CD4-positive, CD25-positive, alpha-beta regulatory T cell (primary cell): ENCODE measurements at places on chromosomes 12 and 14.

GRCh38 chr12:14635776-14636175 is 60.6 kb downstream of the GUCY2C start:
- no peak for DNase-seq

DNA sequence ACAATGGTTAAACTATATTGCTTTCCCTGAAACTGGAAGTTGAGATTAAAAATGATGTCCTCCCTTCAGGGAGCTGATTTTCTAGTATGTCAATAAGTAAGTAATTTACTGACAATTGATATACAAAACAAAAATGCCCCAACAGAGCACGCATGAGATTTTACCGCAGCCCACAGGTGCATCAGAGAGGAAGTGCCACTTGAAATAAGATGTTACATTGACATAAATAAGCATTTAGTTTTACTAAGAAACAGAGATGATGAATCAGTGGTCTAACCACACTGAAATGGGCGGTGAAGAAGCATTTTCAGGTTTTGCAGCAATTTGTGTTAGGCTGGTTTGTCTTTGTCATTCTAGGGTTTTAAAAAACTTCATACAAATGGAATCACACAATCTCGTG is 8.8 kb upstream of the CLECL1 start:
- peak; percentile 69 for DNase-seq

DNA sequence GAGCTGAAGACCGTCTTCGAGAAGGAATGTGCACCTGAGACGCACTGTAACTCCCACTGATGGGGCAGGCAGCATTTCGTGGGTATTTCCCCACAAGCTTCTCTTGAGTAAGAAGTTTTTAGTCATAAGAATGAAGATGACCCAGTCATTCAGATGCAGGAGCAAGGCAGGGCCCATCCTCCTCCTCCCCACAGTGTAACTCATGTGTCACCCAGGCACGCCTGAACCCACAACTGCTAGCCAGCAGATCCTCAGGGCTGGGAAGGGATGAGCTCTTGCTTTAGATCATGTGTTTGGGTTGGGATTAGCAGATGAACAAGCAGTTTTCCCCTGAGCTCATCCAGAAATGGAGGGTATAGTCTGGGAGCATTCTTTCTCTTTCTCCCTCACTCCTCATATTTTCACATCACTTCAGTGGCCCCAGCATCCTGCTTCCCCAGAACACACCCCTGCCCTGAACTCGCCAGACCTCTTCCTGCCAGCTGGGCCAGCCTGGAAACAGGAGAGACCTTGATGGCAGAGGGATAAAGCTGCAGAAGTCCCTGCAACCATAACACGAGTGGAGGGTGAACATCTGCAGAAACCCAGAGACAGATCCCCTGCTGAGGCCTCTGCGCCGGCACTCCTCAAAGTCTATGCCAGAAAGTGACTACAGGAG is 73.3 kb downstream of the B4GALNT3 start:
- no peak for DNase-seq

- DNase-seq = peak; percentile 27
Measured at GRCh38 chr14:80930095-80930494, 11.4 kb downstream of the CEP128 start.

DNA sequence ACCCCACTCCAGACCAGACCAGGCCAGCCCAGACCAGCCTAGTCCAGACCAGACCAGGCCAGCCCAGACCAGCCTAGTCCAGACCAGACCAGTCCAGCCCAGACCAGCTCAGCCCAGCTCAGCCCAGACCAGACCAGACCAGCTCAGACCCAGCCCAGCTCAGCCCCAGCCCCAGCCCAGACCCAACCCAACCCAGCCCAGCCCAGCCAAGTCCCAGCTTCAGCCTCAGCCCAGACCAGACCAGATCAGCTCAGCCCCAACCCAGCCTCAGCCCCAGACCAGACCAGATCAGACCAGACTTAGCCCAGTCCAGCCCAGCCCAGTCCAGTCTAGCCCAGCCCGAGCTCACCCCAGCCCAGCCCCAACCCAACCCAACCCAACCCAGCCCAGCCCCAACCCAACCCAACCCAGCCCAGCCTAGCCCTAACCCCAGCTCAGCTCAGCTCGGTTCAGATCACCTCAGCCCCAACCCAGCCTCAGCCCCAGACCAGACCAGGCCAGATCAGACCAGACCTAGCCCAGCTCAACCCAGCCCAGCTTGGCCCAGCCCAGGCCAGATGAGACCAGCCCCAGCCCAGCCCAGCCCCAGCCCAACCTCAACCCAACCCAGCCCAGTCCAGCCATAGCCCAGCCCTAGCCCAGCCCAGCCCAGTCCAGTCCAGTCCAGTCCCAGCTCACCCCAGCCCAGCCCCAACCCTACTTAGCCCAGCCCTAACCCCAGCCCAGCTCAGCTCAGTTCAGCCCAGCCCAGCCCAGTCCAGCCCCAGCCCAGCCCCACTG is 204.7 kb downstream of the BCL11B start:
- no peak for DNase-seq

GRCh38 chr12:115394496-115395220 is 710.7 kb upstream of the TBX3 start:
- DNase-seq = no peak

DNA sequence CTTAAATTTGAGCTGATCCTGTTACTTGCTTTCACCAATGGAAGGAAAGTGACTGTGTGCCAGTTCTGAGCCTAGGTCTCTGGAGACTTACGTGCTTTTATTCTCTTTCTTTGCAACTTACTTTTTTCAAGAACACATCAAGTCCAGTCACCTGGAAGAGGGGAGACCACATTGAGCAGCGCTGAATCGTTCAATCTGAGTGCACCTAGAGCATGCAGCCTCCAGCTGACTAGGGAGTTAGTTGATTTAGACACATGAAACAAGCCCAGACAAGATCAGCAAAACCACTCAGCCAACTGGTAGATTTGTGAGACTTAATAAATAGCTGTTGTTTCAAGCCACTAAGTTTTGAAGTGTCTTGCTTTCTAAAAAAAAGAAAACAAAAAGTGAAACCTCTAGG is 1014.8 kb upstream of the FBXO33 start:
- DNase-seq = no peak

DNA sequence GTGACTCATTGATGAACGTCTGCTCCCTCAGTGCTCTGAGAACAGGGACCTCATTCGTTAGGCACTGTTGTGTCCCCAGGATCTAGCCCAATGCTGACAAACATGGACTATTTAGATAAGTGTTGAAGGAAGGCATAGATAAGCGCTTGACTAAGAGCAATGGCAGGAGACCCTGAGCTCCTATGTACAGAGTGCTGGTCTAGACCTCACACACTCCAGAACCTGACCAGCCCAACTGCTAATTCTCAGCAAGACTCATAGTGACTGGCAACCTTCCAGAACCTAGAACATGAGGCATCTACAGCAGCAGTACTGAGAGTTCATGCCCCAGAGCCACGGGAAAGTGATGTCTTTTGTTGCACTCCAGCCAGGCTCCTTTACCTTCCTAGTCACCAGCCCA is 69.2 kb downstream of the CRACR2A start:
- DNase-seq = no peak

DNA sequence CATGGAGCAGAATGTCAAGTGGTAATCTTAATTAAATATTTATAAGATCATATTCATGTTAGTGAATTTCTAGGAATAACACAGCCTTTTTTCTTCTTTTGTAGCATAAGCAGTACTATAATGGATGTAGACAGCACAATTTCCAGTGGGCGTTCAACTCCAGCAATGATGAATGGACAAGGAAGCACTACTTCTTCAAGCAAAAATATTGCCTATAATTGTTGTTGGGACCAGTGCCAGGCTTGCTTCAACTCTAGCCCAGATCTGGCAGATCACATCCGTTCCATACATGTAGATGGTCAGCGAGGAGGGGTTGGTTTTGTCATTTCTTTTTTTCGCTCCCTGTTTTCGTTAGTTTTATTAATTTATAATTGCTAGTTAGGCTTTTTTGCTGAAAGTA is 23.1 kb downstream of the AEBP2 start:
- no peak for DNase-seq
